AG04449 (cell line): ENCODE measurements at places on chromosomes 7 and 10.

DNA sequence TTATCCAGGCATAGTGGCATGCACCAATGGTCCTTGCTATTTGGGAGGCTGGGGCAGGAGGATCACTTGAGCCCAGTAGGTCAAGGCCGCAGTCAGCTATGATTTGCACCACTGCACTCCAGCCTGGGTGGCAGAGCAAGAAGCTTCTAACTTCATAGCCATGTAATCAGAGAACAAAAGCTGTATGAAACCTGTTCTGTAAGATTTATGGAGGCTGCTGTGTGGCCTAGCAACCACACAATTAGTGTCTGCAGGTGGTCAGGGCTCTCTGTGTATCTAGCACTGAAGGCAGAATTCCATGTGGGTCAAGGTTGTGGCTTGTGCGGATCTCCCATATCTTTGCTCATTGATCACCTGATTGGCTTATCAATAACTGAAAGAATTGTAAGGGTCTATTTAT lies 221.5 kb upstream of the FOXK1 start:
- no peak for DNase-seq

DNA sequence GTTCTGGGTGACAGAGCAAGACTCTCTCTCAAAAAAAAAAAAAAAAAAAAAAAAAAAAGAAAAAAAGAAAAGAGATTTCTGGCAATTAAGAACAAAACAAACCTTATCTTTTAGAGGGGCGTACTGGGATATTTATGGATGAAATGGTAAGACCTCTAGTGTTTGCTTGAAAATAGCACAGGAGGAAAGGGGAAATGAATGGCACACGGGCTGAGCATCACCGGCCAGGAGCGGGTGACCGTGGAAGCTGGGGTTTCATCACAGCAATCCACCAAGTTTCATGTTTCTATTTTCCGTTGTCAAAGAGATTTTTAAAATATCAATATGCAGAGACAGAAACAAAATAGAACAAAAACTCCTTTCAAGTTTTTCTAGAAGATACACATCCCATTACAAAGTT lies 105.6 kb downstream of the SVIL start:
- DNase-seq = no peak

- no peak for DNase-seq
Measured at GRCh38 chr7:133230591-133231194, 22.2 kb upstream of the EXOC4 start.

GRCh38 chr7:115133248-115133647 lies 211.4 kb downstream of the MDFIC start:
- no peak for DNase-seq
